Omental fat pad (tissue), 4 donors: ENCODE measurements at places on chromosomes 2 and 18. TPM values are rescaled to one million over a fixed set of nuclear protein-coding genes. Genes with fewer than 3 reads are reported as not detected.

- no peak for DNase-seq
Observed at GRCh38 chr2:129575431-129575830, 404.0 kb upstream of the RAB6C start.

GRCh38 chr2:164890544-164890943 lies 48.9 kb upstream of the COBLL1 start:
- DNase-seq = no peak

DNA sequence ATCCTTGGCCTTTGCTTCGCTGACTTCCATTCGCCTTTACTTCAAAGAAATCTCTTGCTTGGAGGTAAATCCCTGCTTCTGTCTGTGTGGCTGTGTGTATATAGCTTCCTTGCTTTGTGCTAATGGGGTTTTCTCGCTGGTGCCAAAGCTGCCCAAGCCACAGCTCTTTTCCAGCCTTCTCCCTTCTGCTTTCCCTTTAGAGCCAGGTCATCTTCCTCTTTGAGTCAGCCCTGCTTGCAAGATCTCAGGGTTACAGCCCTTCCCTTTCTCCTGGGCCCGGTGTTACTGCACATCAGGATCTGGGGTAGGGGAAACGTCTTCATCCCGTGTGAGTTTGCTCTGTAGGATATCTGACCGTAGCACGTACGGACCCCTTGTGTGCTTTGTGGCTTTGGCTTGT lies 19.1 kb downstream of the EIF4E2 start:
- no peak for DNase-seq

DNA sequence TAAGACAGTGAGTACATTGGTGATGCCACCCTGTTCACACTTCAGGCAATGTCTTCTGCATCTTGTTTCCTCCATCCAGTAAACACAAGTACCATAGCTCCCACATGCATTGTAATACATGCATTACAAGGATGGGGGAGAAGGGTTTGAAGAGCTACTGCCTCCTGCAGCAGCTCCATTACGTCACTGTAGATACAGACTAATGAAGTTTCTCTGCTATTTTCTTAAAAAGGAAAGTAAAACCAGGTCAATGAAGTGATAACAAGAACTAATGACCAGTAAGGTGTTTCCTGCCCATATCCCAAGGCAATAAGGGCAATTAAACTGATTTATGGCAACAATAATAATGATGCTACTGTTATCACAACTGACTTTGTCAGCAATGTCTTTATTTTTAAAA lies 18.2 kb upstream of the BBS5 start:
- DNase-seq = no peak

GRCh38 chr2:64625299-64626145 lies 28.2 kb downstream of the SERTAD2 start:
- no peak for DNase-seq

DNA sequence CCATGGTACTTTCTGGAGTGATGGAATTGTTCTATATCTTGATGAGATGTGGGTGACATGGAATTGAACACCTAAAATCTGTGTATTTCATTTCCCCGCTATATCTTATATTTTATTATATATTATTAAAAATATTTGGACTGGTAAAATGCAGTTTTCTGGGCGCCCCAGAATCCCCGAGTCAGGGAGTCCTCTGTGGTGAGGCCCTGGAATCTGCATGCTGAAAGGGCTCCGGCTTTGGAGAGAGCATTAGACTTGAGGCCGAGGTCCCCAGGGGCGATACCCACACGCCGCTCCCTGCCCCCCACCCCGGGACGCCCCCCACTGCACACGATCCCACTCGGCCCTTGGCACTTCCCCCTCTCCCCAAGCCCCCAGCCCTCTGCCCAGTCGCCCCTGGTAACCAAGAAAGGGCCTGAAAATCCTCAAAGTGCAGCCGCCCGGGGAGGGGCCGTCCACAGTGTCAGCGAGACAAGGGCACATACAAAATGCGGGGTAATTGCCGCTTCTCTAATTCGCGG lies 126.0 kb downstream of the ZFP36L2 start:
- DNase-seq = no peak

GRCh38 chr18:31920277-31920676 lies 22.7 kb downstream of the TRAPPC8 start:
- DNase-seq = no peak

GRCh38 chr2:218028189-218028495 lies 25.3 kb upstream of the TNS1 start:
- no peak for DNase-seq

DNA sequence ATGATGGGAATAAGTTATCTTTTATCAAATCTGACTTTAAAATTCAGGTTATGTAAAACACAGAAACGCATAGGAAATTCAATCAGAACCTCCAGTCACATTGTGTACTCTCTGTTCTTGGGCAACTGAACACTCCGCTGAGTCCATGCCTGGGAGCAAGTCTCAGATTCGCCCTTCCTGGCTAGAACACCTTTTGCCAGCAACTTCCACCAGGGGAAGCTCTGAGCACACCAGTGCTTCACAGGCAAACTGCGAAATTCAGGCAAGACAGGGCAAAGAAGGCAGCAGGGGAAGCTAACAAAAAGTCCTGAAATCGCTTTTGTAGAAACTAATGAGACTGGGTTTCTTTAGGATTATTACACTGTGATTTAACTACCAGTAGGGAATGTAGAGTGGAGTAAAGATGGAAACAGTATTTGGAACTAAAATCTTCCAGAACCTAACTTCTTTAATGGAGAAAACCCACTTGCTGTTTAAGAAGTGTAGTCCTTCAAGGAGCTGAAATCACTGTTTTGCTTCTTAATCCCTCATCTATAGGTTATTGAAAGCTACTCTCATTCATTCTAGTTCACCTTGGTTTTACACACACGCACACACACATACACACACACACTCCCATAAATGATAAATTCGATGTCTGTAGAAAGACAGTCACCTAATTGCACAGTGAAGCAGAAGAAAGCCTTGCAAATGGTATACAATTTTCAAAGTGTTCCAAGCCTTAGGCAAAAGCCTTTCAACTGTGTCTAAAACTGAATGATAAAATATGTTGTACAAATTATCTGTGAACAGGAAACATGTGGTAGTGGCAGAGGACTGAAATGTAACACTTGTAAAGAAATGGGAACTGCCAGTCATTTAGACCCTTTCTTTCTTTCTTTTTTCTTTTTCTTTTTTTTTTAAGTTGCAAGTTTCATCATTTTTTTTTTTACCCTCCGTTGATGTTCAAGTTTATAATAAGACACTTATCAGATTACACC lies 214.5 kb downstream of the TMEM182 start:
- DNase-seq = no peak

GRCh38 chr18:58580078-58580477 lies 48.8 kb downstream of the ALPK2 start:
- no peak for DNase-seq

DNA sequence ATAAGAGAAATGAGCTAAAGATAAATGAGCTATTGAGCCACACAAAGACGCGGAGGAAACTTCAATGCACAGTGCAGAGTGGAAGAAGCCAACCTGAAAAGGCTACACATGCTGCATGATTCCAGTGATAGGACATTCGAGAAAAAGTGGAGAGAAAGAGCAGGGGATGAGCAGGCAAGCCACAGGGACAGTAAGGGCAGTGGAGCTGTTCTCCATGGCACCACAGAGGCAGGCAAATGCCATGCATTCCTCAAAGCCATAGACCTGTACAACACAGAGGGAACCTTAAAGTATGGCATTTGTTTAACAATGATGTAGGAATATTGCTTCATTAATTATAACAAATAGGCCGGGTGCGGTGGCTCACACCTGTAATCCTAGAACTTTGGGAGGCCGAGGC lies 36.5 kb upstream of the ZNF236 start:
- no peak for DNase-seq

GRCh38 chr18:76619621-76620315 lies 124.7 kb upstream of the ZNF516 start:
- DNase-seq = no peak

DNA sequence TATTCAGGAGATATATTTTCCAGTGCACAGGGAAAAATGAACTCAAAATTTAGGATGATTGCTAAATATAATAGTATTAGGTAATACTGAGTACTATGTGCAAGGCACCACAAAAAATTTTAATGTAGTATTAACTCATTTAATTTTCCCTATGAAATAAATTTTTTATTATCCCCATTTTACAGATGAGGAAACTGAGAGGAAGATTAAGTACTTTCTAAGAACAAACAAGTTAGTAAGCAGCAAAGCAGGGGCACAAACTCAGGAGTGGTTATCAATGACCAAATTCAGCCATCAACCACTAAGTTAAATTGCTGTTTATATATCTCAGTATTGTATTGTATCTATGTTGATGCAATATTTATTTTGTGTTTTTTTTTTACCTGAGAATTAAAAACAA lies 14.2 kb downstream of the SPDYA start:
- DNase-seq = no peak

The SLC5A7 gene
- total RNA-seq = not detected

The MEP1B gene
- not detected for total RNA-seq

The TMEM198 gene
- 1.9 TPM for total RNA-seq

The ABCA12 gene
- not detected for total RNA-seq

The FEV gene
- total RNA-seq = not detected

The RNF125 gene
- total RNA-seq = 24.3 TPM

The CACNB4 gene
- 3.3 TPM for total RNA-seq

The TUBA3E gene
- not detected for total RNA-seq

The DAPL1 gene
- not detected for total RNA-seq

The HRH4 gene
- total RNA-seq = 0.84 TPM
